RWPE2 (cell line): ENCODE measurements at places on chromosomes 2 and 18.

GRCh38 chr2:118121986-118122524 is 33.8 kb downstream of the INSIG2 start:
- DNase-seq = no peak
- H3K4me3 ChIP-seq = no peak overlapping the region
- H3K36me3 ChIP-seq = no peaks in the 10 kb centered on the region
- no peaks in the 10 kb centered on the region for H3K27me3 ChIP-seq
- peak overlapping the region; percentile 98 for H3K27ac ChIP-seq

- H3K4me3 ChIP-seq = no peak overlapping the region
- H3K36me3 ChIP-seq = no peaks in the 10 kb centered on the region
- no peaks in the 10 kb centered on the region for H3K27me3 ChIP-seq
- H3K4me1 ChIP-seq = no peaks in the 10 kb centered on the region
Observed at GRCh38 chr2:192398236-192398635, 203.5 kb upstream of the TMEFF2 start.

- peaks cover 3% of the 10 kb centered on the region for H3K4me1 ChIP-seq
- no peak overlapping the region for H3K27ac ChIP-seq
- no peaks in the 10 kb centered on the region for H3K27me3 ChIP-seq
Observed at GRCh38 chr2:45652090-45653031, 886 bp downstream of the PRKCE start.

DNA sequence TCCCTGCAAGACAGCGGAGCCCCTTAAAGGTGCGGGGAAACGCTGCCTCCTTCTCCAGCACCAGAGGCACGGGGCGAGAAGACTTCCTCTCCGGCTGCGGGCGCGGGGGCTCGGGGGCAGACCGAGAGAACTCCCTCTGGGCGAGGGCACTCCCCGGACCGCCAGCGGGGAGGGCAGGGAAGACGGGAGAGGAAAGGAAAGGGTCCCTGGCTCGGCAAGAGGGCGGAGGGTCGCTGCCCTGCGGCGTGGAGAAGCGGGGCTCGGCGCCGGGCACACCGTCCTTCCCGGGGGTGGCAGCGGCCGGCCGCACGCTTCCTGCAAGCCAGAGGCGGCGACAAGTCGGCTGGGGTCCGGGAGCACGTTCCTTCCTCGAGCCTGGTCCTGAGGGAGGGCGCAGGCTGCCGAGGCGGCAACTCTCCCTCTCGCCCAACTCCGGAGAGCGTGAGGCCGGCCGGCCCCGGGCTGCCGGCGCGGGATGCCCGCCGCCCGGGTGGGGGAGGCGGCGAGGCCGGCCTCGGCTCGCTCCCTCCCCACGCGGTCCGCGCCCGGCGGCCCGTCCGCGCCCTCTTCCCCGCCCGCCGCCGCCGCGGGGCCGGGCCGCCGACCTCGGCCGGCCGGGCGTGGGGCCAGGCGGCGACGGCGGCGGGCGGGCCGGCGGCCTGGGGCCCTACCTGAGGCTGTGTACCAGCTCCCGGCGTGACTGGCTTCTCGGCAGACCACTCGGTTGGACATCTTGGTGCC is 1.1 kb downstream of the MEMO1 start:
- peaks cover 16% of the 10 kb centered on the region for H3K4me1 ChIP-seq
- H3K27me3 ChIP-seq = no peaks in the 10 kb centered on the region
- H3K36me3 ChIP-seq = peaks cover 4% of the 10 kb centered on the region; the same call in 1 of the 2 replicates
- H3K4me3 ChIP-seq = peak overlapping the region; percentile 95
- peak overlapping the region; percentile 82 for H3K27ac ChIP-seq

GRCh38 chr2:75729861-75730260 is 19.1 kb upstream of the GCFC2 start:
- H3K4me1 ChIP-seq = no peaks in the 10 kb centered on the region
- H3K36me3 ChIP-seq = no peaks in the 10 kb centered on the region
- no peak overlapping the region for H3K27ac ChIP-seq

GRCh38 chr2:38483776-38484501 is 106.9 kb upstream of the ATL2 start:
- H3K27ac ChIP-seq = no peak overlapping the region
- H3K4me3 ChIP-seq = no peak overlapping the region
- no peaks in the 10 kb centered on the region for H3K4me1 ChIP-seq
- H3K36me3 ChIP-seq = no peaks in the 10 kb centered on the region

GRCh38 chr2:191245869-191246531 is 796 bp downstream of the MYO1B start:
- H3K4me3 ChIP-seq = peak overlapping the region; percentile 87
- peaks cover 35% of the 10 kb centered on the region for H3K4me1 ChIP-seq
- peaks cover 36% of the 10 kb centered on the region for H3K36me3 ChIP-seq
- H3K27ac ChIP-seq = peak overlapping the region; percentile 90

DNA sequence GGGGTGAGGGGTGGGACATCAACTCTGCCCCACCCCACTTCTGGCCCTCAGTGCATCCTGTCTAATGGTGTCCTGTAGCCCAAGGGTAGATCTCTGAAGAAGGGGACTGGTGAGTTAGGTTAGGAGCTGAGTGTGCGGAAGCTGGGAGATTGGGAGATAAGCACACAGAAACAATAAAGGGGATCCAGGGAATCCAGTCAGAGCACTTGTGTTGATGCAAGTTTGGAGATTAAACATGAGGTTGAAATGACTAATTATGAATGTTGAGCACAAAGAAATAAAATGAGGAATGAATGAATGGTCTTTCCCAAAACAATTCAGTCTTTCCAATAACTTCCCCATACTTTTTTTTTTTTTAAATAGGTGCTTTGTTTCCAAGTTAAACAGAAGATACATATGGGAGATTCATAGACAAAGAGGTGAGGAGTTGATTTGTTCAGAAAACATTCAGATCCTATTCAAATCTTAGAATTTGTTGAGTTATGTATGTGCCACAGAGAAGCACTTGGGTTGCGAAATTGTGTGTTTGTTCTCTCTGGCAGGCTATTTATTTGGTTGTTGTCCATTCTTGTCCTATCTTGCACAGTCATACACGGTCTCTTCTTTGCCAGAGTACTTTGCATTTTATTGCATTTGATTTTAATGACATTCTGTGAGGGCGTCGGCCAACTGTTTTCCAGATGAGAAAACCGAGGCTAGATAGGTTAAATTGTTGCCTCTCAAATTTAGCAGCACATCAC is 31.6 kb upstream of the NABP1 start:
- H3K4me1 ChIP-seq = peaks cover 22% of the 10 kb centered on the region
- no peaks in the 10 kb centered on the region for H3K36me3 ChIP-seq
- no peaks in the 10 kb centered on the region for H3K27me3 ChIP-seq
- no peak overlapping the region for H3K4me3 ChIP-seq

DNA sequence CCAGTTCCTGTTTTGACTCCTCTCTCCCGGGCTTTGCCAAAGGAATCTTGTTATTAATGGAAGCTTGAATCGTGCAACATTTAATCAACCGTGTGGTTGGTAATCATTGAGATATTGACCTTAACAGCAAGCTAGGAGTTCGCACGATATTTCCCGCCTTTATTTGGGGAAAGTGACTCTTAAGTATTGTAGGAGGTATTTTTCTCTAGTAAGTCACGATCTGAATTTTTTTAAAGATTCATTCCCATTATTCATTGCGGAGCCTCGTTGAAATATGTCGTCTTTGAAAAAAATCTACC is 663 bp downstream of the NUP35 start:
- H3K4me1 ChIP-seq = peaks cover 16% of the 10 kb centered on the region
- H3K36me3 ChIP-seq = peaks cover 23% of the 10 kb centered on the region
- H3K27ac ChIP-seq = peak overlapping the region; percentile 87
- no peak for DNase-seq
- H3K27me3 ChIP-seq = no peaks in the 10 kb centered on the region

- no peak for DNase-seq
- no peaks in the 10 kb centered on the region for H3K27me3 ChIP-seq
- no peaks in the 10 kb centered on the region for H3K4me1 ChIP-seq
- no peak overlapping the region for H3K4me3 ChIP-seq
- H3K27ac ChIP-seq = no peak overlapping the region
- H3K36me3 ChIP-seq = no peaks in the 10 kb centered on the region
Observed at GRCh38 chr2:221778025-221778424, 205.9 kb upstream of the EPHA4 start.

- H3K36me3 ChIP-seq = no peaks in the 10 kb centered on the region
- H3K4me1 ChIP-seq = no peaks in the 10 kb centered on the region
- H3K4me3 ChIP-seq = no peak overlapping the region
- no peak for DNase-seq
Observed at GRCh38 chr2:120720746-120721375, 14.8 kb upstream of the GLI2 start.

DNA sequence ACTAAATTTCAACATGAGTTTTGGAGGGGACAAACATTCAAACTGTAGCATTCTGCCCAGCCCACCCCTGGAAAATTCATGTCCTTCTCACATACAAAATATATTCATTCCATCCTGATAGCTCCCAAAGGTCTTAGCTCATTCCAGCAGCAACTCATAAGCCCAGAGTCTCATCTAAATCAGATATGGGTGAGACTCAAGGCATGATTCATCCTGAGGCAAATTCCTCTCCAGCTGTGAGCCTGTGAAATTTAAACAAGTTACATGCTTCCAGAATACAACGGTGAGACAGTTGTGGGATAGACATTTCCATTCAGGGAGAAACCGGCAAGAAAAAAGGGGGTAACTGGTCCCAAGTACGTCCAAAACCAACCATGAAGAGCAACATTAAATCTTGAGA is 43.5 kb upstream of the FAHD2A start:
- H3K4me3 ChIP-seq = no peak overlapping the region
- H3K36me3 ChIP-seq = no peaks in the 10 kb centered on the region
- H3K4me1 ChIP-seq = no peaks in the 10 kb centered on the region

DNA sequence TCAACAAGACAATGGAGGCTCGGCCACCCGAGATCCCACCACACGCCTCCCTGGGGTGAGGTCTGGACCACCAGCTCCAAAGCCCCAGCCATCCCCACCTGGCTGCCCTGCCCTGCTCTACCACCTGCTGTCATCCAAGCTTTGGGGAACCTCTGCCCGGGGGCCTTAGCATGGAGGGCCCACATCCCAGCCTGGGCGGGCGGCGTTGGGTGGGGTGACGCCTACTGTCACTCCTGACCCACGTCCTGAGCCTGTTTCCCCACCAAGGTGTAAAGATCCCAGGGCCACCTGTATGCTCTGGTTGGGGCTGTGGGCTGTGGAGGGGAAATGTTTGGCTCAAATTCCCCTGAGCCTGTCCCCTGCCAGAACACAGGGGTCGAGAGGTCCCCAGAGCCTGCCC is 437.6 kb downstream of the EIPR1 start:
- no peak for DNase-seq
- H3K36me3 ChIP-seq = no peaks in the 10 kb centered on the region
- no peak overlapping the region for H3K4me3 ChIP-seq
- H3K4me1 ChIP-seq = no peaks in the 10 kb centered on the region
- no peaks in the 10 kb centered on the region for H3K27me3 ChIP-seq

DNA sequence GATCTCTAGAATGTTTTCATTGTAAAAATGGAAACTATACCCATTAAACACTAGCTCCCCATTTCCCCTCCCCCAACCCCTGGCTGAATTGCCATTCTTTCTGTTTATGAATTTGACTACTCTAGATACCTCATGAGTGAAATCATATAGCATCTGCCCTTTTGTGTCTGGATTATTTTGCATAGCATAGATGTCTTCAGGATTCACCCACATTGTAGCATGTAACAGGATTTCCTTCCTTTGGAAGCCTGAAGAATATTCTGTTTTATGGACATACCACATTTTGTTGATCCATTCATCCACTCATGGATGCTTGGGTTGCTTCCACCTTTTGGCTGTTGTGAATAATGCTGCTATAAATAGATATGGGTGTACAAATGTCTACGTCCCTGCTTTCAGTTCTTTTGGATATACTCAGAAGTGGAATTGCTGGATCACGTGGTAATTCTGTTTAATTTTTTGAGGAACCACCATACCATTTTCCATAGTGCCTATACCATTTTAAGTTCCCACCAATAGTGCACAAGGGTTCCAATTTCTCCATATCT is 7.7 kb upstream of the ASB1 start:
- H3K27me3 ChIP-seq = no peaks in the 10 kb centered on the region
- H3K27ac ChIP-seq = no peak overlapping the region
- H3K36me3 ChIP-seq = no peaks in the 10 kb centered on the region

DNA sequence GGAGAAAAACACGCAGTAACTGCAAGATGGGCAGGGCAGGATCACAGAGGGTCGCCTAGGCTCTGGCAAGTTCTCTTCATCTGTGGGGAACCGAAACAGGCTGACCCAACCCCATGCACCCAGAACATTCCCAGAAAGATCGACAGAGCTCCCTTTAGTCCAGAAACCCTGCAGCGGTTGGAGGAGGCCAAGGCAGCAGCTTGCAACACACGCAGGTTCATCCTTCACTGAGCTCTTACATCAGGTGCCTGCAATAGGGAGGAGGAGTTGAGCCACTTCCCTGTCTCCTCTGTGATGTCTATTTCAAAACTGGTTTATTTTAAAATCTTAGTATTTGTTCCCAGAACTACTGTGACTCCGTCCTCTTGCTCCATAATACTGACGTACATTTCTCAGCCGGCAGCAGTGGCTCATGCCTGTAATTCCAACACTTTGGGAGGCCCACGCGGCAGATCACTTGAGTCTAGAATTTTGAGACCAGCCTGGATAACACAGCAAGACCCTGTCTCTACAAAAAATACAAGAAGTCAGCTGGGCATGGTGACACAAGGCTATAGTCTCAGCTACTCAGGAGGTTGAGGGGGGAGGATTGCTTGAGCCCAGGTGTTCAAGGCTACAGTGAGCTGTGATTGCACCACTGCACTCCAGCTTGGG is 11.5 kb upstream of the SLC11A1 start:
- H3K27me3 ChIP-seq = no peaks in the 10 kb centered on the region
- no peak overlapping the region for H3K27ac ChIP-seq
- no peak overlapping the region for H3K4me3 ChIP-seq
- no peak for DNase-seq

- no peak for DNase-seq
- H3K27me3 ChIP-seq = no peaks in the 10 kb centered on the region
- no peak overlapping the region for H3K4me3 ChIP-seq
- no peaks in the 10 kb centered on the region for H3K4me1 ChIP-seq
- no peak overlapping the region for H3K27ac ChIP-seq
Observed at GRCh38 chr18:8825729-8826375, 120.5 kb downstream of the MTCL1 start.

DNA sequence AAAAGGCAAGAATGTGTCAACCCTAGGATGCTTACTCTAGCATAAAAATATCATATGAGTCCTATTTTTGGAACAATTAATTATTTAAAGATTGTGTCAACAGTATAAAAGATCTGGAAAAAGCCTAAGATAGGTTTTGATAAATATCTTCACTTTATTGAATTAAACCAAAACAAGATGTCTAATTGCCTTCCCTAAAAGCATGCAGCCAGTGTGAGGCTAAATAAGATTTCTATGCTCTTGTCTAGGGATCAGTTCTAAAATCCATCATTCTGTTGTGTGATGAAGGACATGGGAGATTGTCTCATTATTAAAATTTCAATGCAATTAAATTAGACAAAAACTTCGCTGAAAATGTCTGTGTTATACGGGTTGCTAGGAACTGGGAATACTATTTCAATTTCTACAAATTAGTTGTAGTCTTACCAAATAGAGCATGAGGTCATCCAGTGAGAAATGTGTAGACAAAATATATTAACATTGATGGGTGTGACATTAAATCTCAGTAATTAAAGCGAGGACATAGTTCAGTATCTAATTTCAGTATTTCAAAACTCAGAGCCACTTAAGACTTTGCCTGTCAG is 535.6 kb upstream of the FSIP2 start:
- H3K27me3 ChIP-seq = no peaks in the 10 kb centered on the region
- no peaks in the 10 kb centered on the region for H3K4me1 ChIP-seq
- H3K27ac ChIP-seq = no peak overlapping the region
- H3K36me3 ChIP-seq = no peaks in the 10 kb centered on the region
- no peak for DNase-seq

GRCh38 chr2:149597668-149598326 is 10.2 kb upstream of the MMADHC start:
- peak overlapping the region; percentile 18 for H3K27ac ChIP-seq
- no peaks in the 10 kb centered on the region for H3K36me3 ChIP-seq
- H3K4me3 ChIP-seq = no peak overlapping the region
